ENCODE measurements at places on chromosomes 7 and 10.

GRCh38 chr10:9613338-9614075 is 1404.2 kb upstream of the CELF2 start:
- no peak for DNase-seq

DNA sequence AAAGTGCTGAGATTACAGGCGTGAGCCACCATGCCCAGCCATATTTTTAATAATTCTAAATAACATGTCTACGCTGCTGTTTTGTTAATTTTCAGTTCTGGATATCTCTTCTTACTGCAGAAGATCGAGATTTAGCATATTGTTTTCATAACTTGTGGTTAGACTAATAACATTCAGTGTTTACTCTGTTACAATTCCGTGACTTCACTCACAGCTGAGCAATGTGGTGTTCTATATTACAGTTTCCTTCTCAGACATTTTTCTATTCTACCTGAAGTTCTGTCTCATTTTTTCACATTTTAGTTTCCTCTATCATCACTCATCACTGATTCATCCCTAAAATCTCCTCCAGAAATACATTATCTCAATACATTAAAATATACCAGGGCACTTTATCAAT is 10.9 kb downstream of the RNF32 start:
- DNase-seq, result no peak

DNA sequence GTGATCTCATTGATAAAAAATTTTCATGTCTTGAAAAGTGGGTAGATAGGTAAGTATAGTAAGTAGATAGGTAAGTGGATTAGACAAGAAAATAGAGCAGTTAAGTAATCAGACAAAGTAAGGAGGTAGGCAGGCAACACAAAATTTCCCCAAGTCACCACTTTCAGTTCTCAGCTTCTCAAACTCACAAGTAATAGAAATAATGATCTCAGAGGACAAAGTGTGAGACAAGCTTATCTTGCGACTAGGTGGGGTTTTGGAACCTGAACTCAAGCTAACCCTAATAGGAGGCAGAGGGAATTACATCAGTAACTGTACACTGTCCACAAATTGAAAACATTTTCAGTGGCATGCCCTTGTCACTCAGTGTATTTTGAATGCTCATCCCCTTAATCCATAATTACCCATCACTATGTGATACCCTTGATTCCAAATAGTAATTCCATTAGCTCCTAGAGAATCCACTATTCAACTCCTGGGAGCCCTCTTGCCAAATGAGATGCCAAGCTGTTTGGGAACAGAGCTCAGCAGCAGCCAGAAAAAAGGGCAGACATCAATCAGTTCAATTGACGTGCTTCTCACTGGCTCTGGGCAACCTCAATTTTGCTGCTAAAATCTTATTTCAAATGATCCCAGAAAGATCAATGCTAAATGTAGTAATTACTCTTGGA is 703.2 kb downstream of the XPNPEP1 start:
- no peak for DNase-seq

- DNase-seq, result no peak
Observed at GRCh38 chr7:78542981-78543380, 744.4 kb downstream of the PHTF2 start.
